ENCODE measurements at places on chromosomes 16 and 17.
A peak's percentile ranks its signal among the peaks of the same experiment; 100 is the strongest.

DNA sequence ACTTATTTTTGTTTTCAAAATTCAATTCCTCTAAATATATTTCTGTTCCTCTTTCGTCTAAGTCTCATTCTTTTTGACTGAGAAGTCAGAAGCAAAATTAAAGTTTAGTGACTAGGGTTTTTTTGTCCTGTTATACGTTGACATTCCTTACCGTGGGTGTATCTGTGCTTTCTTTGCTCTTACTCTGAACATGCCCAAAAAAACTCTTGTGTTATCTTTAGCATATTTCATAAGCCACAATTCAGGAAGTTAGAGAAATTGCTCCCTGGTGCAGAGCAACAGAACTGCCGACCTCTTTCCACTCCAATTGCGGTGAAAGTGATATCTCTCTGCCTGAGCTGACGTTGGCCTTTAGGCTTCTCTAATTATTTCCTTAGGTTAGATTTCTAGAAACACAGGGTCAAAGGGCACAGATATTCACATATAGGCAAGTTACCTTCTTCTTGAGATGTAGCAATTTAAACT lies 65.7 kb downstream of the CENPV start:
- no peak for DNase-seq

DNA sequence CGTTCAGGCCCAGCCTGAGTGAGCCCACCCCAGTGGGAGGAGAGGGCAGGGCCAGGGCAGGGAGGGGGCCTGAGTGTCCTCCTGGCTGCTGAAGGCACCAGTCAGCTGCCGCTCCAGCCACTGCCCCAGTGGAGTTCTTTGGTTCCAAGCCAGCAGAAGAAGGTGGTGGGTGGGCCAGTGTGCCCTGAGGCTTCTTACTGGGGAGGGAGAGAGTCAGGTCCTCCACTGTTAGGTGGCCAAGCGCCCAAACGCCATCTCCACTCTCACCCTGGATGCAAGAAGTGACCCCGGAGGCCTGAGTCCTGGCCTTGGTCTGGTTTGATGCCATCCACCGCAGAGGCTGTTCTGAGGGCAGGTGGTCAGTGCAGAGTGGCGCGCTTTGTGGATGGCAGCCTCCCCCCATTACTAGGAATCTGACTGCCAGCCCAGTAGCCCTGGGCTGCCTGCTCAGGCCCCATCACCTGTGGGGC lies 2.2 kb downstream of the RNF213 start:
- DNase-seq: no peak

DNA sequence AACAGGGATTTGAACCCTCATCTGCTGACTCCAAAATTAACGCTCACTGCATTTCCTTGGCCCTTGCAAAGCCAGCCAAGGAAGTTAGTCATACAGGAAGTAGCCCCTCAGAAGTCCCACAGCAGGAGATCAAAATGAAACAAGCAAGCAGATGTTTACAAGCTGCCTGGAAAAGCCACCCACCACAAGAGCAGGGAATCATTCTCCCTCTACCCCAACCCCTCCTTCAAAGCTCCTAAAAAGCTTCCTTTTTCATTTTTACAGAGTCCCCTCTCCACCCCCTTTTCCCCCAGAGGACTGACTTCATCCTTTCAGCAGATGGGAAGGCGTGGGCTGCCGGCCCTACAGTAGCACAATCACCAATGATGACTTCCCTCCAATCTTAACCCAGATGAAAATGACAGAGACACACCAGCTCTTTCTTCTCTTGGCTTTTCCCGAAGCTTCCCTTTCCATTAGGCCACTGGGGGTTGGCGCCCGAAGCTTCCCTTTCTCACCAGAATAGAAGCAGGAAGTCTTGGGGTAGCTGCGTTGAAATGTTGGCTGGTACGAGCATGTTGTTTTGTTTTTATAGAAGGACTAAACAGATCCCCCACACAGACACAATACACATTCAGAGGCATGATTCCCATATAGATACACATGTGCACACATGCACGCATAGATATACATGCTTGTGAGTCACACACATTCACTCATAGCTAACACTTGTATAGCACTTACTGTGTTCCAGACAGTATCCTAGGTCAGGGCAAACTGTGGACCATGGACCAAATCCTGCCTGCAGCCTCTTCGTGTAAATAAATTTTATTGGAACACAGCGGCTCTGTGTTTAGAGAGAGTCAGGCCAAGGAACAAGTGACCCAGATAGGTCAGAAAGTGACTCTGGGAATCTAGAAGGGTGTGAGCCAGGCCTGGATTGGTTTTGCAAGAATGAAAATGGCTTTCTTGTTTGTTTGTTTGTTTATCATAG lies 17.4 kb downstream of the ITPRIPL2 start:
- DNase-seq: no peak

- DNase-seq: no peak
Observed at GRCh38 chr16:10525214-10525825, 55.1 kb downstream of the EMP2 start.

- peak; percentile 34 for DNase-seq
Observed at GRCh38 chr16:82004601-82005000, 6.7 kb downstream of the SDR42E1 start.

- no peak for DNase-seq
Observed at GRCh38 chr17:57694051-57694450, 51.0 kb downstream of the CCDC182 start.

GRCh38 chr17:80260069-80260535 lies 550 bp upstream of the RNF213 start:
- DNase-seq: peak; percentile 68

GRCh38 chr17:47744168-47745036 lies 11.4 kb downstream of the TBX21 start:
- DNase-seq: no peak

DNA sequence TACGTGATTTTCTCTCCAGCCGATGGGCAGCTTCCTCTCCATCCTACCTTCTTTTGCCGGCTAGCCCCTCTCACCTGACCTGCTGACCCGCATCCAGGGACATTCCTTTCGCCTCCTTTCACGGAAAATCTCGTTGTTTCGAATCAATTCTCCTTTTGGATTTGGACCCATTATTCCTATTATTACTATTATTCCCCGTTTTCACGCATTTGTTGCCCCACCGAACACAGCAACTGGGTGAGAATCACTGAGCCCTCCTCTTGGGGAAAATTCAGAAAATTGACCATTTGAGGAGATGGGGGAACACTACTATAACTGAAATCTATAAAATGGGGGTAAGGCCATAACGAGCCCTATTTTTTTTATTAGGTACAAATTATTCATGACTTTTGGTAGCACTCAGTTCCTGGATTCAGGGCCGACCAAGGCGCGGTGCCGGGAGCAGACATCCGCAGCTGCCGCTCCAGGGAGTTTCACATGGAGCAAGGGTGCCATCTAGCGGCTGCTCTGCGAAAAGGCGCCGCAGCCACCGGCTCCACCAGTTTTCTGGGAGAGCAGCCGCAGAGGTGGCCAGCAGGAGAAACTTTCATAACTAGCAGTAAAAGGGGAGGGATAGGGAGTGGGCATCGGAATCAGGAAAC lies 3.3 kb upstream of the HOXB8 start:
- DNase-seq: peak; percentile 93

DNA sequence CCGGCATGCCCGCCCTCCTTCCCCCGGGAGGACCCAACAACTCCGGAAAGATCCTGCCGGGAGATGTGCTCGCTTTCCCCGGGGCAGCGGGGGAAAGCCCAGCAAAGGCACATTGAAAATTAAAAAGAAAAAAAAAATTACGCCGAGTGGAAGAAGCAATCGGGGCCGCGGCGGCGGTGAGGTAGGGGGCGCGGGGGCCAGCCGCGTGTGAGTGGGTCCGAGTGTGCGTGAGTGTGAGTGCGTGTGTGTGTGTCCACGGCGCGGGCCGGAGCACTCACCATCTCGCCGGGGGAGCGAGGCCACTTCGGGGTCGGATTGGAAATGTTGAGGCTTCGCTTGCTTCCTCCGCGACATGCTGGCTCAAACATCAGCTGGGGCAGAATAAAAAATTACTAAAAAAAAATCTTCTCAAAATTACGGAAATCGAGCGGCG lies at the start of gene SALL1:
TSS of gene SALL1 (minus strand) at position 383 of the 433 bp plus-strand sequence. CDS start at position 354, 29 bp downstream.
- no peak for DNase-seq

GRCh38 chr16:14186795-14187221 lies 115.7 kb downstream of the MRTFB start:
- DNase-seq: no peak

GRCh38 chr16:77374384-77374783 lies 60.5 kb downstream of the ADAMTS18 start:
- DNase-seq: peak; percentile 36

GRCh38 chr16:75326333-75326732 lies 74.9 kb upstream of the BCAR1 start:
- no peak for DNase-seq

DNA sequence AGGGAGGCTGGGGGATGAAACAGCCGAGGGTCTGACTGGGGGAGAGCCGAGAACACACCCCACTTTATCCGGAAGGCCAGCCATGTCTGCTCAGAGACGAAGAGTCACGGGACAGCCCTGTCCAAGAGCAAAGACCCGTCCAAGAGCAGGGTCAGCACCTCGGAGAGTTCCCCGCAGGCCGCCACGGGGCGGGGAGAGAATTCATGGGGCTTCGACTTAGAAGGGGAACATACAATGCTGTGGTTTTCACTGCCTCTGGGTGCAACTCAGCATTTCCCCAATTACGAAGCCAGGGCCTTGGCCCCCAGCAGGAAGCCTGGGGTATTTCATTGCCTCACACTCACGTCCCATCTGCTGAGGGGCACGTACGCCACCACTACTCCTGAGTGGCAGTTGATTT lies 59.3 kb downstream of the JPH3 start:
- peak; percentile 66 for DNase-seq

DNA sequence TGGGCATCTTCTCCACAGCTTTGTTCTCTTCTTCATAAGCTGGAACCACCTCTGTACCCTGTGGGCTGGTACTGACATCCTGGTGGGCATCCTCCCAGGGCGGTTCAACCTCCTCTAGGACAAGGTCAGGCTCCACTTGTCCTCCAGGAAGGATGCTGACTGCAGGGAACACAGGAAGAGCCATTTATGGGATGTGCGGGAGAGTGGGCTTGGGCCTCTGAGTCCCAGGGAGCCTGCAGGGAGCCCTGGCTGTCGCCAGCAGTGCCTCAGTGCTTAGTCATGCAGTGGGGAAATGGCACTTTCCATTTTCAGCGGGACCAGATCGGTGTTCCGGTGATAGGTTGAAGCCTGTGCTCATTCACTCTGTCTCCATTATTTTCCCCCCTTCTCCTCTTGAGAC lies 20.5 kb downstream of the CNGB1 start:
- DNase-seq: no peak

DNA sequence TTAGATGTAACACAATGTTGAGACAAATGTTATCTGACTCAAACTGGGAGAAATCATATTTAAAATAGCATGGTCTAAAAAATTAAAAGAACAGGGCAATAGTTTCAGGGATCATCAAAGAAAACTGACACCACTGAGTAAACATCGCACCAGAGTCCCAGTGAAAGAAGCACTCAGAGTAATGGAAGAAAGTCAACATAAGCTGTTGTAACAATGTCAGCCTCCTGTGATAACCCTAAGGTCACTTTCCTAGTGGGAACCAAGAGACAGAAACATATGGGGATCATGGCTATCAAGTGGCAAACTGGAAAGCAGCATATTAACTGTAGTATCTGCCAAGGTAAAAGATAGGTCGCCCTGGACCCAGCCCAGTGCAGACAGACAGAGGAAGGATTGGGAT lies 160.8 kb downstream of the CA10 start:
- DNase-seq: no peak
